GOT3 (cell line): ENCODE measurements at places on chromosomes 4 and X.

GRCh38 chrX:13189380-13189779 is 130.5 kb downstream of the ATXN3L start:
- no peak for DNase-seq

GRCh38 chr4:109755656-109756055 is 25.8 kb upstream of the PLA2G12A start:
- no peak for DNase-seq

GRCh38 chr4:169258141-169258540 is 12.6 kb downstream of the SH3RF1 start:
- no peak for DNase-seq

- DNase-seq: no peak
These were observed 310.5 kb upstream of the DDX53 start for GRCh38 chrX:22689290-22689689.

GRCh38 chr4:168630445-168631187 is 133.8 kb downstream of the PALLD start:
- DNase-seq: no peak

- DNase-seq: no peak
These were observed 172.8 kb upstream of the FRMPD4 start for GRCh38 chrX:11965436-11965835.

- no peak for DNase-seq
These were observed 910 bp downstream of the ANK2 start for GRCh38 chr4:113050371-113050755.

GRCh38 chr4:151195801-151196200 is 81.2 kb upstream of the PRSS48 start:
- DNase-seq: no peak

GRCh38 chr4:133112641-133113040 is 36.5 kb upstream of the PCDH10 start:
- DNase-seq: no peak

DNA sequence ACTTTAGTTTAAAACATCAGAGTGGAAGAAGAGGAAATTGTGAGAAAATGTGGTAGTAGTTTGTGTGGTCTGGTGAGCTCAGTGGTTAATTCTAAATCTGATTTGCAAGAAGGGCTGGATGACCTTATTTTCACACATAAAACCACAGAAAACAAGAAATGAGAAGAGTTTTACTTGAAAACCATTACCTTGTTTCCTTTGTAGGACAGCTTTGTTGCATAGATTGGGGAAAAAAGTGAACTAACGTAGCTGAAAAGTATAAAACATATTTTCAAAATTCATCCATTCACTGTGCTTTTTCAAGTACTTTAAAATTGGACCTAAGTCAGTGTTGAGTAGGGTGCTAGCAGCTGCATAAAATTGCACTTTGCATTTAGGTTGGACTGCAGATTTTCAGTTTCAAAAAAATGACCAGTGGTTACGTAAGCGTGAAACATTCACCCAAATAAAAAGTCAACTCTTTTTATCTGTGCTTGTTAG is 211.3 kb downstream of the ARHGAP10 start:
- DNase-seq: no peak

- no peak for DNase-seq
These were observed 50.1 kb upstream of the PJA1 start for GRCh38 chrX:69215161-69215875.

DNA sequence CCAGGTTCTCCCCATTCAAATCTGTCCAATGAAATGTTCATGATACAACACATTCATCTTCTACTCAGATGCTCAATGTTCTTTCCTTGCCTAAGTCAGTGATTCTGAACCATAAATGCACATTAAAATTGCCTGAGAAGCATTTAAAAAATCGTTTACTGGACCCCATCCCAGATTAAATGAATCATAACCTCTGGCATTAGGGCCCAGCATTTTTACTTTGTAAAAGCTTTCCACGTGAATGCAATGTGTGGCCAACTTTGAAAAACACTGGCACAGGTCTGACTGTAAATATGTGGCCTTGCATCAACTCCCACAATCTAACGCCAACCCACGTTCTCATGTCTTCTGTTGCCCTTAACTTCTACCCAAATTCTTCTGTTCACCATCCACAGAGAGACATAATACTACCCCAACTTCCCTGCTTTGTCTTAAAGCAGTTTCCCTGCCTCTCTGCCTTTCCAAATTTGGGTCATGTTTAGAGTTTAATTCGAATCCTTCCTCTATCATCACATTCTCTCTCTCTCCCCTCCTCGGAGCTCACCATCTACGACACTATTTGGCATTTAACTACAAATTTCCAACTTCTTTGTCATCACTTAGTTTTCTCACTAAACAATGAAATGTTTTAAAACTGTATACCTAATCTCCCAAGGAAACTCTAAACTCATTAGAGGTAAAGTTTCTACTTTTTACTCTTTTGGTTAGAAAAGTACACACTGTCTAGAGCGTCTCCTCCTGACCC is 78.7 kb downstream of the PRKG2 start:
- DNase-seq: no peak

DNA sequence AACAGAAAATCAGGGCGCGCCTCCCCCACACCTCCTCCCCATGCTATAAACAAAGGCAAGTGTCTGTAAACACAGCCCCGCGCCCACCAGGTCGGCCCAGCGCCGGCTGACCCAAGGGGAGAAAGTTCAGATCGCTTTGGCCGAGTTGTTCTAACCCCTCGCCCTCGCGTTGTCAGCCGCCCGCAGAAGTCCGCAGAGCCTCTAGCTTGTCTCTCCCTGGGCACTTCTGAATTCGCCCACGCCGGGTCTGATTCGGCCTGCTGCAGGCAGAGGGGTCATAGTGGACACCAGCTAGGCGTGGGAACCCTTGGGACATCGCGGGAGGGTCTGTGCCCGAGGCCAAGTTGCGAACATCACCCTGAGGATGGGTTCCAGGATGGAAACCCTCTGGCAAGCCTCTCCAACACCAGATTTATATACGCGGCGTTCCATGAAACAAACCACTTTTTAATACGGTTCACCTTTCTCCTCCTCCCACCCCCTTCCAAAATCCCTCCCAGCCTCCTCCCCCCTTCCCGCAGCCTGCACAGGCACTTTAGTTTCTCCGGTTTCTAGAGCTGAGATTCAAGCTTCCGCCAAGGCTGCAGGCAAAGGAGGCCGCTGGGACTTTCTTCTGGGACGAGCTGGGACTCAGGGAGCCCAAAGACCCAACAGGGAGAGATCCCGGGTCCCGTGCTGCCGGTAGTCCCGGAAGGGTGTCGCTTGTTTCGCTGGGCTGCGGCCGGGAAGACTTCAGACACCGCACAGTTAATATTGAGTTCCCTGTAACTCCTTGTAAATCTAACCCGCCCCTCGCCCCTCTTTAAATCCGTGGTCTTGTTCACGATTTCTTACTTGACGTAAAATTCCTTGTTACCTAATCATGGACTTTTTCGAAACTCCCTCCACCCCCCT is 4.7 kb downstream of the HAND2 start:
- DNase-seq: no peak

DNA sequence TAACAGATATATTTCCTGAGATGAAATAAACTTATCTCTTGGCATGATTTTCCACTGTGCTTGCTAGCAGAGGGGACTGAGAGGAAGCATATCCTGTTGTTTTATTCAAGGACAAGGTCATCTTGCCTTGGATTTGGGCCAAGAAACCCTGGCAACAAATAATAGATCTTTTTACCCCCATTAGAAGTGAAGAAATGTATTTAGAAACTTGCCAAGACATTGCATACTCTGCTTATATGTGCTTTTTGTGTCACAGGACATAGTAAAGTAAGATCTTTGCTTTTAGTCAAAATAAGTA is 170.2 kb downstream of the RAPGEF2 start:
- no peak for DNase-seq

GRCh38 chr4:88166608-88167007 is 8.2 kb upstream of the ABCG2 start:
- no peak for DNase-seq

- no peak for DNase-seq
These were observed 589.5 kb downstream of the CENPC start for GRCh38 chr4:66955784-66956183.

- no peak for DNase-seq
These were observed 8.7 kb downstream of the SLC9B1 start for GRCh38 chr4:103010804-103011203.
